ENCODE measurements at places on chromosomes 2 and 18.

DNA sequence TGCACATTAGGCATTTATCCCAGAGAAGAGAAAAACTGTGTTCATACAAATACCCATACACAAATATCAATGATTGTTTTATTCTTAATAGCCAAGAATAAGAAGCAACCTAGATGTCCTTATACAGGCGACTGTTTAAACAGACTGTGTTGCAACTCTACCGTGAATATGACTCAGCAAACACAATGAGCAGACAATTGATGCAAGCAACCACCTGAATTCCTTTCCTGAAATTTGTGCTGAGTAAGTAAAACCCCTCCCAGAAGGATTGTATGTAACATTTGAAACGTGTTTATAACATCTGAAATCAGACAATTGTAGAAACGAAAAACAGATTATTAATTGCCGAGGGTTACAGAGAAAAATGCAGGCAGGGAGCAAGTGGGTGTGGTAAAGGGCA is 621.9 kb upstream of the SOX11 start:
- DNase-seq = no peak

GRCh38 chr2:38935568-38936172 is 46.0 kb downstream of the ARHGEF33 start:
- DNase-seq = no peak

GRCh38 chr2:151973901-151974199 is 125.0 kb downstream of the CACNB4 start:
- DNase-seq = no peak

DNA sequence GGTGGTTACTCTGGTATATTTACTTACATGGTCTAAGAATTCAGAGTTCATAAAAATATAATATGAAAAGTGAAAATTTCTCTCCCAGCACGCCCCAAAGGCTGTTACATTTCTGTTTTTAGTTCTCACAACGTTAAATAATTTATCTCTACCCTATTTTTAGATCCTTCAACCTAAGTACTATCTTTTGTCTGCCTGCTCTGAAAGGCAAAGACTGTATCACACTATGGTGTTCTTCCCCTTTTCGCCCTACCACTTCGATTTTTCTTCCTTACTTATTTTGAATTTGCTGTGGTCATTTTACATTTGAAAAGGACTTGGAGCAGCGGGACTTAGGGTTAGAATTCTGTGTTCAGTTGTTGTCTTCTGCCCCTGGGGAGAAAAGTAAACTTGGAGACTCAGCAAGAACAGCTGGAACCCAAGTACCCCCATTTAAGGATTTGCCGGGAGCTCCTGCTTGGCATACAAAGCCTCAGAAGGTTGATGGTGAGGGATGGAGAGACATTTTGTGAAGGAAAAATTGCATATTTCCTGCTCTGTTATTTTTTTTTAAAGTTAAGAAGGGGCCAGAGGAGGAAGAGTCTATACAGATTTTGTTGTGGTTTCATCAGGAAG is 19.0 kb downstream of the ADAM23 start:
- DNase-seq = no peak

DNA sequence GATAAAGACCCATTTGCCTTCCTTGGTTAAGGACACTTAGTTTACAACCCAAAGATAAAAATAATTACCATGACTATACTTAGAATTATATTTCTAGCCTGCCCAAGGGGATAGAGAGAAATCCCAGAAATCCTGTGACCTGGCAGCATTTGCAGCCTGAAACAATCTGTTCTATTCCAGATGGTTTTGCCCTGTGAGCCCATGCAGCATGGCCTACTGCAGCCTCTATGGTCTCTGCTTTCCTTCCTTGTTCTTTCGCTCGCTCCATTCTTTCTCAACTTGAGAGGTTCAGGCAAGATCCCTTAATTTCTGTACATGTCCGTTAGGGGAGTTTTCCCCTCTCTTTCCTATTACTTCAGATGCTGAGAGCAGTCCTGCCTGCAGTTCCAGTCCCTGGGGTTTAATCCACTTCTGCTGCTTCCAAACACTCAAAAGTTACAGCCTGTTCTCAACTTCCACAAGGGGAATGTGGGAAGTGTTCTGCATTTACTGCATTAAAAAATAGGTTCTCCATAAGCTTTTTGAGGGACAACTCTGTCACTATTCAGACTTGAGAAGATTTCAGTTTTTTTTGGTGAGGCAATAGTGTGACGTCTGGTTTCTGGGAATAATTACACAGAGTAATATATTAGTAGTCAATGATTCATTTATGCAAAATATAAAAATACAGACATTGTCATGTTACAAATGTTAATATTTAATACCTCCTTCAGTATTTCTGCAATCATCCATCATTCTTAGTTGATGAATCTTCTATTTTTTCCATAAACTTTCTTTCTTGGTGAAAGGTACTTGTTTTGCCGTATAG is 80.3 kb downstream of the CDCA7 start:
- no peak for DNase-seq

GRCh38 chr2:68901199-68901514 is 30.0 kb upstream of the BMP10 start:
- no peak for DNase-seq

DNA sequence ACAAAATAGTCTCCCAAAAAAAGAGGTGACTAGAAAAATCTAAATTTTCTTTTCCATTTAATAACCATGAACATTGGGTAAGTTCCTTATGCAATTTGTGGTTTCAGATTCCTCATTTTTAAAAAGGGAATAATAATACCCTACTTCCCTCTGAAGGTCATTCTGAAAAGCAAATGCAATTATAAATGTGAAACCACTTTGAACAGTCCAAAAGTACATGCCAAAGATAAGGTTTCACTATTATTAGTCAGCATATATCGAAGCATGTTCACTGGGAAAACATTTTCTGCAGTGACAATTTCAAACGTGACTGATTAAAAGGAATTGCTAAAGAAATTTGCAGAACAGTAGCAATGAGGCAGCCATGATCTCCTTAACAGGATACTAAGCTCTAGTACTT is 100.1 kb upstream of the RNF152 start:
- peak; percentile 14 for DNase-seq

- DNase-seq = no peak
Measured at GRCh38 chr2:68039317-68039716, 23.5 kb downstream of the C1D start.

- DNase-seq = no peak
Measured at GRCh38 chr18:52694804-52695203, 354.8 kb downstream of the DCC start.

DNA sequence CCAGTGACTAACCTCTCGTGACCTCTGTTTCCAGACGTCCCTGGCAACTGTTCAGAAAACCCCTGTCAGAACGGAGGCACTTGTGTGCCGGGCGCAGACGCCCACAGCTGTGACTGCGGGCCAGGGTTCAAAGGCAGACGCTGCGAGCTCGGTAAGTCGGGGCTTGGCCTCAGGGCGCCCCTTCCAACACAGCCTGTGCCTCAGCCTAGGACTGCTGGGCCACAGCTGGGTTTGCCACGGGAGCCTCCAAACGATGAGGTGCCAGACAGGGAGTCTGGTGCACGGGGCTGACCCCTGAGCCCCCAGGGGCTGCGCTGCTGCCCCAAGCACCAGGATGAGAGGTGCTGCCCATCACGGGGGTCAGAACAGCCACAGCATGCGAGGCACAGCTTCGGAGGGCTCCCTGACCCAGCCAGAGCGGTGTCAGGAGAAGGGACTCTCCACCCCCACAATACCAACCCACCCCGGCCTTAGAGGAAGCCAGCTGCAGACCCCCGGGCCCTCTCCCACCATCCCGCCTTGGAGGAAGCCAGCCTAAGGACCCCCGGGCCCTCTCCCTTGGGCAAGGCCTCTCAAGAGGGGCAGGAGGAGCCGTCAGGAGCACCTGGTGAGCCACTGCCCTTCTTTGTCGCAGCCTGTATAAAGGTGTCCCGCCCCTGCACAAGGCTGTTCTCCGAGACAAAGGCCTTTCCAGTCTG is 20.3 kb downstream of the MTERF4 start:
- no peak for DNase-seq

GRCh38 chr2:200596774-200597570 is 11.2 kb downstream of the AOX1 start:
- DNase-seq = no peak

GRCh38 chr18:30705943-30706342 is 336.6 kb downstream of the DSC3 start:
- no peak for DNase-seq

GRCh38 chr2:191222952-191223351 is 22.3 kb upstream of the MYO1B start:
- DNase-seq = no peak

- DNase-seq = no peak
Measured at GRCh38 chr2:50718146-50718545, 313.8 kb downstream of the NRXN1 start.

- no peak for DNase-seq
Measured at GRCh38 chr2:24984912-24985311, 13.2 kb upstream of the DNAJC27 start.

GRCh38 chr2:199762963-199763362 is 88.0 kb downstream of the FTCDNL1 start:
- no peak for DNase-seq

DNA sequence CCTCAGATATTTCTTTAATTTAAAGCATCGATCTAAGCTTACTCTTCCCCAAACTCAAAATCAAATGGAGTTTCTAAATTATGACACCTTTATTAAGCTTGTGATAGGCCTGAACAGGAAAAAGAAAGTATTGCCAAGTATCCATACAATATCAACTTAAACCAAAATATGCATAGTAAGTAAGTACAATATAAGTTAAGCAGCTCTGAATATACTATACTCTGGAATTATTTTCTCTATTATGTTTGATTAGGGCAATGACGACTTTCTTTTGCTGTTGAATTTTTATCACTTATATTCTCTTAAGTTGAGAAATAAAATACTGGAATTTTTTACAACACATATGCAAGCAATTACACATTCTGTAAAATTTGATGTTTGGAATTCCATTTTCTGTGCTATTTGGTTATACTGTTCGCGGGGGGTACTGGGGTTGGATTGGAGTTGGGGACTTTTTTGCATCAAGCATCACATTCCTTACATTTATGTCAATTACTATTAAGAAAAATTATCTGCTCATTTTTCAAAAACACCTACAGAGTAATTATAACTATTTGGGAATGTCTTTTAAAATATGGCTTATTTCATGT is 2.2 kb downstream of the COL5A2 start:
- no peak for DNase-seq

DNA sequence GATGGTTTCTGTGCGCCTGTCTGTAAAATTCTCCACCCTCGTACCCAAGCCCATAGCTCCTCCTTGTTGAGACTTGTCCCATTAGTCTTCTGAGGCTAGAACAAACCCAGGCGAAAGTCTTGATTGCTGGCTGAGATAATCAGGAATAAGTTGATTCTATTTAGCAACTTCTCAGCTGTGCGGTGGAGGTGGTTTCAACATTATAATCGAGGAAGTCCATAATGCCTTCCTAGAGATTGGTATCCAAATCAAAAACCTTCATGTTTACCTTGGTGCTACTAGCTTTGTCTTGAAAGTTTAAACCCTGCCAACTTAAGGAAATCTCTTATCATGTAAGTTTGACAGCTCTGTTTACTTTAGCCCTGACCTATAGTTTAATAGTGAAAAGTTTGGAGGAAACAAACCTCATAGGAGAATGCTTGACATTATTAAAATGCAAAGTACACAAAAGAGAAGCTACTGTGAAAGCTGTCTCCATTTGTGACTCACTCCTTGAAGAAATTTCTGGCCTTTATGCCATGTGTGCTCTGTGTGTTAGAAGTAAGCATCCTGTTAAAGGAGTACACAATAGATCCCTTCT is 36.6 kb upstream of the DSC1 start:
- DNase-seq = no peak

DNA sequence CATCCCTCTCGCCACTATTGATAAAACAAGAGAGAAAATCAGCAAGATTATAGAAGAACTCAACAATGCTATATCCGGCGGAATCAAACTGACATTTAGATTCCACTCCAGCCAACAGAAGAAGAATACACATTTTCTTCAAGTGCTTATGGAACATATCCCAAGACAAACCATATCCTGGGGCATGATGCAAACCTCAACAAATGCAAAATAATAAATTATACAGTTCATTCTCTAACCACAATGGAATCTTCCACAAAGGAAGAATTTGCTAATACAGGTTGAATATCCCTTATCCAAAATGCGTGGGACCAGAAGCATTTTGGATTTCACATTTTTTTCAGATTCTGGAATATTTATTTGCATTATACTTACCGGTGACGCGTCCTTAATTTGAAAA is 51.4 kb upstream of the YPEL5 start:
- DNase-seq = no peak

DNA sequence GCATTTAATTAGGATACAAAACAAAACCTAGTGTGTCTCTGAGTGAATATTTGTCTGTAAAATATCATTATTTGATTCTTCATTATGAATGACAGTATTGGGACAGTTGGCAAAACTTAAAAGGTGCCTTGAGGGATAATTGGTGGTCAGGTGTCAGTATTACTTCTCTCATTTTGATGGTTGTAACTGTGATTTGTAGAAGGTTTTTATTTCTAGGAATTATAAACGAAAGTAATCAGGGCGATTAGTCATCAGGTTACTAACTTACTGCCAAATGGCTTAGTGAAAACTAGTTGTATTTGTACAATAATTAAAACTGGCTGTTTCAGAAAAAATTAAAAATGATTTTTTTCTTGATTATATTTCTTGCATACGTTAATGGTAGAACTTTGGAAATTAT is 117.6 kb downstream of the BIRC6 start:
- no peak for DNase-seq

DNA sequence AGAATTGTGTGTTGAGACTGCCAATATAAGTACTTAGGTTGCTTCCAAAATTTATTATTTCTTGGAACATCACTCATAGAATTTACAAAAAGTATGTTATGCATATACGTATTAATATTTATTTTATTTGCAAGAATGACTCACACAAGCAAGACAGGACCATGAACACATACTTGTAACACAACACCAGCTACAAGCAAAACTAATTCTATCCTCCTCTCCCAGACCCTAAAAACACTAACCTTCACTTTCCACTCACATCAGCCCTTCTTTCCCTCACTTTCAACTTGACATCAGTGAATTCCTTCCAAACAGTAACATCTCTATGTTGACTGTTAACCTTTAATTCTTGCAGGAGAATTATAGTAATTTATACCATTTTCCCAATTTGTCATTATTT is 24.3 kb downstream of the OSBPL1A start:
- DNase-seq = no peak

DNA sequence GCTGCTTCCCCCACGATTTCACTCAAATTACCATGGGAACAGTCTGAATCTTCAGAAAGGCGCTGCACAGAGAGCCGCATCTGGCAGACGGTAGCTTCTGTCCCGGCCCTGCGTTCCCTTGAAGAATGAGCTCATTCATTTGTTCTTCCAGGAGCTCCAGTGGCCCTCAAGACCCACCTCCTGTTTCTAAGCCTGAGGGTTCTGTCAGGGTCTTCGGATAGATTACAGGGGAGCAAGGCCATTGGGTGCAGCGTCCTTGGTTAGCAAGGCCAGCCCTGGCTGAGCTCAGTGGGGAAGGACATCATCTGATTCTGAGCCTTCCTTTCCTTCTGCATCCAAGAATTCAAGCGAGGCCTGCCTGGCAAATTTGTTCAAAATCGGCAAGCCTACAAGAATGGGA is 111.9 kb downstream of the PDCL3 start:
- no peak for DNase-seq
